ENCODE measurements at places on chromosomes 12 and 14.

DNA sequence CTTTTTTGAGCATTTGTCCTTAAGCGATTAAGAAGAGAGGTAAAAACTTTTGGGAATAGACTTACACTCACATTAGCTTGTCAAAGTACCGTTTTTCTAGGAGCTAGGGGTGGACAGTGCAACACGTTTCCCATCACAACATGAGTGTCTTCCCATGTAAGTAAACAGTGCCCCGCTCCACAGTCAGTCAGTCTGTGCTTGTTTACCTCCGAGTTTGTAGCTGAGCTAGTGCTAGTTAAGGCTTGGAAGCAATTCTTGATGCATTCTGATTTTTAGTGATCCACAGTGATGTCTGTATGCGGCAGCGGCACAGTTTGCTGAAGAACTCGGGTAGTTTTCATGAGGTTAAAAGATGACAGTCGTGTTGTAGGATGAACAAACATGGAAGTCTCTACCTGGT lies 941 bp downstream of the ZDHHC17 start:
- H3K4me1 ChIP-seq: peaks cover 6% of the 10 kb centered on the region
- H3K27ac ChIP-seq: peak overlapping the region; percentile 98
- DNase-seq: no peak
- H3K36me3 ChIP-seq: no peaks in the 10 kb centered on the region

DNA sequence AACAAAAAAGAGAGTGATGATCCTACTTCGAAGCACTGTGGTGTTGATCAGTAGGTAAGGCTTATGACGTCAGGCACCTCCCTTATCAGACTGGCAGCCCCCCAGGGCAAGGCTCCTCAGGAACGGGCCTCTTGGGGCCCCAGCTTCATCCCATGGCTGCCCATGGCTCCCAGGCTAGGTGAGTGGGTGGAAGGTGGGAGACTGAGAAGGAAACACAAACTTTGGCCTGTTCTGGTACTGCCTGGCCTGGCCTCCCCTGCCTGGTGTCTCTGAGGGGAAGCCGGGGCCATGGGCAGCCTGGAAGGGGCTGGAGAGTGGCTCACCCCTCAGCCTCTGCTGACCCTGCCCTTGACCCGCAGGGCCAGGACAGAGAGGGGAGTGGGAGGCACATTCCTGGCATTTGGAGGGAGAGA lies 38.9 kb downstream of the KRT80 start:
- H3K27me3 ChIP-seq: no peaks in the 10 kb centered on the region
- peak; percentile 21 for DNase-seq
- H3K4me3 ChIP-seq: no peak overlapping the region
- no peaks in the 10 kb centered on the region for H3K36me3 ChIP-seq
- peaks cover 10% of the 10 kb centered on the region for H3K4me1 ChIP-seq
- peak overlapping the region; percentile 100 for H3K27ac ChIP-seq

DNA sequence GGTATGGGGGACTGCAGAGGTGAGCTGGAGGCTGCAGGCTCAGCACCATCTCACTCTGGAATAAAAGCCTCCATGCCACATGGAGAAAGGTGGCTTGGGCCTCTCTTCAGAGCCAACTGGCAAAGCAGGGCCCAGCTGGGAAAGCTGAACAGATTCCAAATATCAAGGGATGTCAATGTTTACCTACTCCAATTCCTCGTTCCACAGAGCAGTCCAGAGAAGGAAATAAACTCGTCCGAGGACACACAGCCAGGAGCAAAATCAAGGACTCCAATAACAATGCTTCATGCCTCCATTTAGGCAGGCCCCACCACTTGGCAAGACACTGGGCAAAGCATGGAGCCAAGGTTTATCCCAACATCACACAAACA lies 36.3 kb upstream of the PNMA1 start:
- no peak for DNase-seq
- H3K27me3 ChIP-seq: no peaks in the 10 kb centered on the region
- H3K4me3 ChIP-seq: no peak overlapping the region

DNA sequence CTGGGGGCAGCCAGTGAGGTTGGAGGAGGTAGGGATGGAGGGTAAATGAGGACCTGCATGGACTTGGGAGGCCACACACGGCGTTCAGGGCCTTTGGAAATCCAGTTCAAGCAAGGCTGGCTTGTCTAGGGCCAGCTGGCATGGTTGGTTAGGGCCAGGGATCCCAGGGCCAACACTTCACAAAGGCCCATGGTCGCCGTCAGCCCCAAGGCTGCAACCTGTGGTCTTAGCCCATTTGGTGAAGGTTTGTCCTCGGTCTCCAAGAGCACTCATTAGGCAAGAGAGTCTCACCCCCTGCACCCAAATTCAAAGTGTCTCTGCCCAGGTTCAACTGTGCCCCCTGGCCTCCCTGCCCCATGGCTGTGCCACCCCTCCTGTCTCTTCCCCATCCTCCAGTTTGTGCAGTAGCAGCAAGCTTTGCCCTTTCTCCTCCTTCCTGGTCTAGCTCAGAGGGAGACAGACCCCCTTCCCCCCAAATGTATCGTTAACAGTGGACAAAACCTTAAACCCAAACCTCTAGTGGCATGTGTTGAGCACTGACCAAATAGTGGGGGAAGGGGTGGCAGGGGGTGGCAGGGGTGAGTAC lies 94.1 kb downstream of the NINJ2 start:
- H3K27me3 ChIP-seq: no peaks in the 10 kb centered on the region
- no peaks in the 10 kb centered on the region for H3K36me3 ChIP-seq
- peak overlapping the region; percentile 97 for H3K27ac ChIP-seq
- H3K4me1 ChIP-seq: peaks cover 6% of the 10 kb centered on the region
- no peak for DNase-seq

GRCh38 chr12:5478081-5478706 lies 46.3 kb downstream of the NTF3 start:
- no peak for DNase-seq
- no peaks in the 10 kb centered on the region for H3K36me3 ChIP-seq
- no peak overlapping the region for H3K27ac ChIP-seq

- DNase-seq: no peak
- H3K36me3 ChIP-seq: no peaks in the 10 kb centered on the region
- H3K4me3 ChIP-seq: no peak overlapping the region
- no peaks in the 10 kb centered on the region for H3K4me1 ChIP-seq
- no peaks in the 10 kb centered on the region for H3K27me3 ChIP-seq
- no peak overlapping the region for H3K27ac ChIP-seq
Observed at GRCh38 chr12:111330800-111331752, 37.8 kb downstream of the PHETA1 start.

Measured in breast epithelium (tissue), 4 donors.